ENCODE measurements at places on chromosomes 5 and 9.

- no peak for DNase-seq
These were observed 122.2 kb upstream of the GNA14 start for GRCh38 chr9:77770340-77770739.

DNA sequence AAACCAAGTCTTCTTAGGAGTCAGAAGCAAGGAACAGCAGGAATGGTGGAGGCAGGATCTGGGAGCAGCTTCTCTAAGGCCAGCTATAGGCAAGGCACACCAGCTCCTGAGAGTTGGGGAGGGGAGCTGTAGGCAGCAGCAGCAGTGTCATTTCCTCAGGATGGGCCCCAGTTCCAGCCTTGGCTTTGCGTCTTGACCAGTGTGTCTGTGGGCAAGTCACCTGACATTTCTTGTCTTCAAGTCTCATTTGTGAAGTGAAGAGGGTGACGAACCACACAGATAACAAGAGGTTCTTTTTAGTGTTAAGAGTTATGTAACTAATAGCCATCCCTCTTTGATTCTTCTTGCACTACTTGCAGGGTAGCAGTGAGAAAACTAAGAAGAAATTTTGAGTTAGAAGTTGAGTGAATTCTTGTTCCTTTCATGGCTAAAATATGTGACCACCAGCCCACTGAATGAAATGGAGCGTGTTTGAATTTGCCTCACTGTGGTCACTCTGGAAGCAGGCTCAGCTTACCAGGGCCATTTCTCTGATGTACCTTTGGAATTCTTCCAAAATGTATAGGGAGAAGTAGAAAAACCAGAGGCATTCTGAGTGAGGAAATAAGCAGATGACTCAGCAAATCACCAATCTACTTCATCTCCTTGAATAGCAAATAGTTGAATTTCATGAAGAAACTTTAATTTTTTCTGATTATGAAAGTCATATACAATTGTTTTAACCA is 42.4 kb downstream of the RHOBTB3 start:
- DNase-seq = no peak

GRCh38 chr9:114082017-114082762 is 4.1 kb upstream of the AMBP start:
- peak; percentile 83 for DNase-seq

- DNase-seq = no peak
These were observed at the start of gene NKD2 for GRCh38 chr5:1008451-1009358. NKD2 (plus strand) TSS chr5:1008802; CDS start chr5:1009058, 256 bp downstream.

GRCh38 chr9:6628704-6629103 is 16.8 kb downstream of the GLDC start:
- DNase-seq = no peak

- DNase-seq = no peak
These were observed 91.6 kb upstream of the NR3C1 start for GRCh38 chr5:143495110-143495509.

DNA sequence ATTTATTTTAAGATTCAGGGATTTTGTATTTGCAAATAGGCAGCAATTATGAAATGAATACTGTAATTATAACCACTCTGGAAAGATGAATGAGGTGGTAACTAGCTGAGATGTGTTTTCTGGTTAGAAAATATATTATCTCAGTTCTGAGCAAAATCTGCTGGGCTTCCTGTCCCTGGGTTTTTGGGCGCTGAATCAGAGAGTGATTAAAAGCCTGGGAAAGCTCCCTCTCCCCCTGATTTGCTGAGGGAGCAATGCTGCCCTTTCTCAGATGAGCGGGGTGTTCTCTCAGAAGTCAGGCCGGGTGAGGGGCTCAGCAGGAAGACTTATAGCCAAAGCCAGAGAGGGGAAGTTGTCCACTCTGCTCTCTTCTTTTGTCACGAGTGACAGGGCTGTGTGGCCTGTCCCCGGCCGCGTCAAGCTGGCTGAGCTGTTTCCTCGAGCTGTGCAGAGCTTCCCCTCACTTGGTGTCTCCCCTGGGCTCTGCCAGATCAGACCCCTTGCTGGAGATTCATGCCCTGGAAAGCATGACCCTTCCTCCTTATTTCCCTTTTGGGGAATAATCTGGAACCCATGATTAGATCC is 39.8 kb upstream of the PITX1 start:
- no peak for DNase-seq

- no peak for DNase-seq
These were observed 365.9 kb downstream of the PLK2 start for GRCh38 chr5:58094031-58094430.

- no peak for DNase-seq
These were observed 671.3 kb downstream of the LRRC70 start for GRCh38 chr5:63249960-63250359.

DNA sequence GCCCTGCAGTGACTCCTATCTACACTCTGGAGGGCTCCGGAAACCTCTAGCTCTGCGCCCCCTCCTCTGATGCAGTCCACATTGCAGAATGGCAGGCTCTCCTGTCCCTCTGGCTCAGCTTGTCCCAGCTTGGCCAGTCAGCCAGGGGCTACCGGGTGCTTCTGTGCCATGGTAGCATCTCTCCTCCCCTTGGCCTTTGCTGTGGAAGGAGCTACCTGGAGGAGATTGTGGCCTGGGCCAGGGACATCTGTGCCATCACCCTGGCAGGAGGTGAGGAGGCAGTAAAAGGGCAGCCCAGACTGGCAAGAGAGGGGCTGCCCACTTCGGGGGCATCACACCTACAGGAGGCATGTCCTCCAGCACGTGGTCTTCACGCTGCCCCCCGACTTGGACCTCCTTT is 38.1 kb upstream of the FCN1 start:
- DNase-seq = no peak

DNA sequence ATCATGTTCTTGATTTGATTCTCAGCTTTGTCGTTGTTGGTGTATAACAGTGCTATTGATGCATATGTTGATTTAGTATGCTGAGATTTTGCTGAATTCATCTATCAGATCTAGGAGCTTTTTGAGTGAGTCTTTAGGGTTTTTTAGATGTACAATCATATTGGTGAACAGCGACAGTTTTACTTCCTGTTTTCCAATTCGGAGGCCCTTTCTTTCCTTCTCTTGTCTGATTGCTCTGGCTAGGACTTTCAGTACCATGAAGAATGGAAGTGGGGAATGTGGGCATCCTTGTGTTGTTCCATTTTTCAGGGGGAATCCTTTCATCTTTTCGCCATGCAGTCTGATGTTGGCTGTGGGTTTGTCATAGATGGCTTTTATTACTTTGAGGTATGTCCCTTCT is 100.4 kb downstream of the SGCD start:
- DNase-seq = no peak

DNA sequence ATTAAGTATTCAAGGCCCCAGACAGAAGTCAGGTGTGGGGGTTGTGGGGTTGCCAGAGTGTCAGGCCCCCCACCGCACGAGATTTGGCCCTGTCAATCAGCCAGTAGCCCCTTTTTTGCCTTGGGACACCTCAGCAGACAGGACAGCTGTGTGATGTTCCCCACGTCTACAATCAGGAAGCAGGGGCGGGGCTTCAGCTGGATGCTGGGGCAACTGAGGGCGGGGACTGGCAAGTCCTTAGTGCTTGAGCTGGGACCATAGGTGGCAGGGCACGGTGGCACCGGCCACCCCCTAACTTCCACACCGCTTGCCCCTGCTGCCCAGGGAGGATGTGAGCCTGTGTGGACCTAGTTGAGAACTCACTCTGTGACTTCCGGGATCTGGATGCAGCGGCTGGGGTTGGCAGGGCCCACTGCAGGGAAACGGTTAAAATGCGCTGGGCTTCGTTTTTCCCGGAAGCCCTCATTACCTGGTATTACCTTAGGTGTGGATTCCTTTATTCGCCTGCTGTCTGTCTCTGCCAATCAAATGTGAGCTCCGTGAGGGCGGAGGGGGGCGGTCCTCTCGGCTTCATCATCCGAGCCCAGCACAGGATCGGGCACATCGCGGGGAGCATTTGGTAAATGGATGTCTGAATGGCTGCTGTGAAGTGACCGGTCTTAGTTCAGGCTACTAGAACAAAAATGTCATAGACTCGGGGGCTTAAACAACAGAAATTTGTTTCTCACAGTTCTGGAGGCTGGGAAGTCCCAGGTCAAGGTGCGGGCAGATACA is 7.5 kb upstream of the GTF3C5 start:
- DNase-seq = no peak

GRCh38 chr5:171397599-171397998 is 9.9 kb downstream of the NPM1 start:
- no peak for DNase-seq

DNA sequence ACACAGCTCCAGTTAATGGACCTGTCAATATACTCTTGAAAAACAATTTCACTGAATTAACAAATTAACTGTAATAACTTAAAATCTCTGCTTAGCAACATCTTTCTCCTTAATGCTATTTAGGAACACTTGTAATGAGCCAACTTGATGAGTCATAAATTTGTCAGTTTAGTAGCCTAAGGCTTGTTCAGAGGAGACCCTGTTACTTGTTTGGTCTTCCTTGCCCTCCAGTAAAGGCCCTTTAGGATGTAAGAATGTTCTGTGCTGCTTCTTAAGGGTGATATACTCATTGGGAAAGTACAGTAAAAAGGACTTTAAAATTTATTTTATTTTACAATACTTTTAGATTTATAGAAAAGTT is 11.4 kb upstream of the MATR3 start:
- no peak for DNase-seq

GRCh38 chr5:65825408-65826328 is 100.7 kb upstream of the ERBIN start:
- DNase-seq = no peak

GRCh38 chr5:933251-933861 is 40.7 kb downstream of the TRIP13 start:
- no peak for DNase-seq

DNA sequence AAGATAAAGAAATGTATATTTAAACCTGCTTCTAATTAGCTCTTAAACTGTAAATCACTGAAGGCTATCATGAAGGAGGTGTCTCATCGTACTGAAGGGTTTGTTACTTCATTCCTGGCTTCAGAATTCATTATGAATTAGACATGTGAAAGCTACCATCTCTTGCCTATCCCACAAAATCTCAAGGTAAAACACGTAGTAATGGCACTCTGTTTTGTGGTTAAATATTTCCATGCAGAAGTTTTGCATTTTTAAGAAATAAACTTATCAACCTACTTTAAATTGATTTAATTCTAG is 490.7 kb upstream of the NUDT12 start:
- no peak for DNase-seq

GRCh38 chr9:136052472-136052880 is 42.6 kb downstream of the NACC2 start:
- DNase-seq = no peak

GRCh38 chr5:167608390-167609272 is 682.8 kb upstream of the WWC1 start:
- DNase-seq = no peak

GRCh38 chr5:40775085-40775845 is 19.5 kb upstream of the TTC33 start:
- DNase-seq = no peak

DNA sequence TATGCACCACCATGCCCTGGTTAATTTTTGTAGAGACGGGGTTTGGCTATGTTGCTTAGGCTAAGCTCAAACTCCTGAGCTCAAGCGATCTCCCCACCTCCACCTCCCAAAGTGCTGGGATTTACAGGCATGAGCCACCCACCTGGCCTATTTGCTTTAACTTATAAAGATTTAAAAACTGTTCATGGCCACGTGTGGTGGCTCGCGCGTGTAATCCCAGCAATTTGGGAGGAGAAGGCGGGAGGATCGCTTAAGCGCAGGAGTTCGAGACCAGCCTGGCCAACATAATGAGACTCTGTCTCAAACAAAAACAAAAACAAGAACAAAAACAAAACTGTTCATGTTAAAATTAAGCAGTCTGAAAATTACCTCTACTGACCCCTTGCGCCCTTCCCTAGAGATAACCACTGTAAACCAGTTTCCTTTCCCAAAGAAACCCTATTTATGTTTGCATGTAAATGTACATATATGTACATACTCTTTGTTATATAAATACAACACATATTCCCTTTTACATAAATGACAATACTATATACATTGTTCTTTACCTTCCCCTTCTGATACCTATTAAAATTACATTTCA is 1.5 kb downstream of the AK6 start:
- no peak for DNase-seq

GRCh38 chr5:1950708-1951103 is 68.0 kb upstream of the IRX4 start:
- DNase-seq = no peak

DNA sequence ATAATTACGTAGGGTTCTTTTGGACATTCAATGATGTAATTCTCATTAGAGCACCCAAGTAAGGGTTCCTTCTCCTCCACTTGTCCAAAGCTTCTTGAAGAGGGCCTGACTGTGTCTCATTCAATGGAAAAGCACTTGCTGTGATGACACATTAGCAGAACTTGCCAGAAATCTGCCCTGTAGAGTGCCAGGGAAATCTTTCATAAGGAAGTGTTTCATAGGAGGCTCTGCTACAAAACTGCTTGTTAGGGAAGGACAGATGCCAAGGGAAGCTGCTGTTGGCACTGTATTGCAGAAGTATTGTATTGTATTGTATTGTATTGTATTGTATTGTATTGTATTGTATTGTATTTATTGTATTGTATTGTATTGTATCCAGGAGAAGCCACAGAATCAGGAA is 45.5 kb upstream of the MPDZ start:
- DNase-seq = no peak

GRCh38 chr5:150618163-150618562 is 22.3 kb upstream of the SYNPO start:
- no peak for DNase-seq

- DNase-seq = no peak
These were observed 203.9 kb downstream of the FBXL7 start for GRCh38 chr5:15703901-15704300.

DNA sequence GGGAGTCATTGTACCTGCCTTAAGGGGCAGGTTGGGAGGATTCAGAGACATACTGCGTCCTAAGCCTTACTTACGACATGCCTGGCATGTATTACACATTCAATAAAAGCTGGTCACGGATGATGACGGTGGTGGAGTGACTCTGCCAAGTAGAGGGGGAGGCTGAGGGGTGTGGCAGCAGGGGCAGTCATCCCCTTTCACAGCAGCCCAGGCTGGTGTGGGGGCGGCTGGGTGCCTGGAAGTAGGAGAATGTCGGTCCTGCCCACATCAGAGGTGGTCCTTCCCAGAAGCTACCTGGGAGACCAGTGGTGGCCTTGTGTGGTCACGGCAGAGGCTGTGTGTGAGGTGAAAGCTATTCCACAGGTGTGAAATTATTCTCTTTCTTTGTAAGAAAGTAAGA is 8.9 kb downstream of the ZBTB34 start:
- no peak for DNase-seq

DNA sequence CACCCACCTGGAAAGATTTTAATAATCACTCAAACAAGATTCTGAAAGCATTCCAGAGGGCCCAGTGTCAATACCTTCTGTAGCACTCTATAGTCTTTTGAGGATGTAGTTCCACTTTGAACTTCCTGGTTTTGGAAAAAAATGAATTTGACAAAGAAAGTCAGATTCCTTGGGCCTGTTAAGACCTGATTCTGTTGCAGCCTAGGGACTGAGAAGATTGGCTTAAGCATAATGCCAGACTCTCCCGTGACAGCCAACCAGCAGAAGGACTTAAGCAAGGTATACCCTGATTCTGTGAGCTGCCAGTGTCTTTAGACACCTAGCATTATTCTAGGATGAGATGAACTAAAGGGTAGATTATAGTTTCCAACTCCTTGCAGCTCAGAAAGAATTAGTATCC is 6.8 kb downstream of the SPINK5 start:
- no peak for DNase-seq

GRCh38 chr5:113359419-113359818 is 75.4 kb downstream of the TSSK1B start:
- DNase-seq = no peak

- DNase-seq = no peak
These were observed 25.1 kb upstream of the UGCG start for GRCh38 chr9:111871499-111871855.

- no peak for DNase-seq
These were observed 97.7 kb downstream of the GHR start for GRCh38 chr5:42520957-42521356.

- DNase-seq = no peak
These were observed 214.3 kb downstream of the GNA14 start for GRCh38 chr9:77433675-77434445.

Data from HFF-Myc (cell line).